ENCODE measurements at places on chromosomes 2 and 18. TPM values are rescaled to one million over a fixed set of nuclear protein-coding genes. Genes with fewer than 3 reads are reported as not detected.

ANKRD30B gene
- total RNA-seq, result not detected

KIF5C gene
- total RNA-seq, result 1.6 TPM

PRSS56 gene
- total RNA-seq, result 0.18 TPM

PLCD4 gene
- total RNA-seq, result 12.9 TPM

RSAD2 gene
- 0.44 TPM for total RNA-seq

DNA sequence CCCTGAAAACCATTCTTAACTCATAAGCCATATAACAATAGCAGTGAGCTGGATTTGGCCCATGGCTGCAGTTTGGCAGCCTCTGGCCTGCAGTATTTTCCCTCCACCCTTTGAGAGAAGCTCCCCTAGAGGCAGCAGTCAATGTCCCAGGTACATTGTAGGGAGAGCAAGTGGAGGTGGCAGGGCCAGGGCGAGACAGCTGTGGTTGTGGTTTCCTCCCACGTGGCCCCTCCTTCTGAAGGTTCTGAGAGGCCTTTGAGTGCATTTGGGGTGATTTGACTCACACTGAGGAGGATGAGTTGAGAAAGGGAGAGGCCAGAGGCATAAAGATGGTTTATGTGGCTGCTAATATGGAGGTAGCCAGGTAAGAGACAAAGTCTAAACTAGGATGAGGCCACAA is 45.5 kb upstream of the LDAH start:
- no peak for DNase-seq

GRCh38 chr18:36297417-36298125 is at the start of gene FHOD3:
TSS of gene FHOD3 (plus strand) at chr18:36297713. CDS start at chr18:36297836, 123 bp downstream.
- no peak for DNase-seq

DNA sequence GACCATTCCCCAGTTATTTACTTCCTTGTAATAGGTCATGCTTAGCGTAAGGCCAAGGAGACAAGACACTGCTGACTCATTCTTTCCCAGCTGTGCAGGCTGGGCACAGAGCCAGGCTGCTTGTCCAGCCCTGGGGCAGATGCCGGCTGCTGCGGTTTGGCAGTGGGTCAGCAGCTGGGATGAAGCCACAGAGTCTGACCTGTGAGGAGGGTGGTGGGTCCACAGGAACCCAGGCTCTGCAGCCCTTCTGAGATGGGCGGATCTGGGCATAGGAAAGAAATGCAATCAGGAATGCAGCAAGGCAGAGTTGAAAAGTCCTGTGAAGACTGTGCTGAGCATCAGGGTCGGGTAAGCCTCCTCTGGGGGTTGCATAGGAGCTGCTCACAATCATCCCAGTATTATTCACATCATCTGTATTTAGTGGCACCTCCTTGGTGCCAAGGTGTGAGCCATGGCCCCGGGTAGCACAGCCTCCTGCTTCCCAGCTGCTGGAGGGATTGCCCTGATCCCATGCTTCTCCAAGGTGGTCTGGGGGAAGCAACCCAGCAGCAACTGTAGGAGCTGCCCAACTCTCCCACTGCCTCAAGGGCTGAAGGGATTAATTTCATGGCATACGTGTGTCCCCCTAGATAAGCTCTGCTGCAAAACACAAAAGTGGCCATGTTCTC is 139.0 kb downstream of the DDX1 start:
- DNase-seq, result peak; percentile 54

- DNase-seq, result no peak
Measured at GRCh38 chr18:48249854-48250253, 159.3 kb downstream of the ZBTB7C start.

- DNase-seq, result no peak
Measured at GRCh38 chr2:142082368-142082767, 48.4 kb downstream of the LRP1B start.

- no peak for DNase-seq
Measured at GRCh38 chr18:12884406-12885323, 628 bp upstream of the PTPN2 start.

GRCh38 chr2:20456116-20456571 is 9.3 kb downstream of the RHOB start:
- DNase-seq, result no peak

- DNase-seq, result no peak
Measured at GRCh38 chr2:101398116-101398821, 11.0 kb upstream of the CREG2 start.

DNA sequence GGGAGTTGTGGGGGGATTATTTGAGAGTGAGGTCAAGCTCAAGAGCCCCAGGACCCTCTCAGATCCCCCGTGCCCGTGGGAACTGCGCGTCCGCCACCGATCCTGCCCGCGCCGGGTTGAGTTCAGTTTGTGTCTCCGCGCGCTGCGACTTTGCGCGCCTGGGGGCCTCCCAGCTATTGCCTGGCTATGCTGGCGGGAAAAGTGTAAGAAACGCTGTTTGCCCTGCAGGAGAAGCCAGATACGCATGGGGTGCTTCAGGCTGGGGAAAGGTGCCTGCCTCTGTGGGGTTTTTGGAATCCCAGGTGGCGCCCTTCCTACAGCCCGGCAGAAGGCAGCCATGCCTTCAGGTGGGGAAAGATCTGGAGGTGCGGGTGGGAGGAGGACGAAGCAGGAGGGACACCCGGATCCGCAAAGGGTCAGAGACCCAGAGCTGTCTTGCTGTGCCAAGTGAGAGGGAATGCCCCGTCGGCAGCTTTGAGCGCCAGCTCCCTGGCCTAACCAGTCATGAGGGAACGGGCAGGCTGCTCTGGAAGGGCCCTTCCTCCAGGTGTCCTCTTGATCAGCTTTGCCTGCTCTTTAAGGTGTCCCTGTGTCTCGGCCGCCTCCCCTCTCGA is 22.5 kb downstream of the TEX44 start:
- no peak for DNase-seq

DNA sequence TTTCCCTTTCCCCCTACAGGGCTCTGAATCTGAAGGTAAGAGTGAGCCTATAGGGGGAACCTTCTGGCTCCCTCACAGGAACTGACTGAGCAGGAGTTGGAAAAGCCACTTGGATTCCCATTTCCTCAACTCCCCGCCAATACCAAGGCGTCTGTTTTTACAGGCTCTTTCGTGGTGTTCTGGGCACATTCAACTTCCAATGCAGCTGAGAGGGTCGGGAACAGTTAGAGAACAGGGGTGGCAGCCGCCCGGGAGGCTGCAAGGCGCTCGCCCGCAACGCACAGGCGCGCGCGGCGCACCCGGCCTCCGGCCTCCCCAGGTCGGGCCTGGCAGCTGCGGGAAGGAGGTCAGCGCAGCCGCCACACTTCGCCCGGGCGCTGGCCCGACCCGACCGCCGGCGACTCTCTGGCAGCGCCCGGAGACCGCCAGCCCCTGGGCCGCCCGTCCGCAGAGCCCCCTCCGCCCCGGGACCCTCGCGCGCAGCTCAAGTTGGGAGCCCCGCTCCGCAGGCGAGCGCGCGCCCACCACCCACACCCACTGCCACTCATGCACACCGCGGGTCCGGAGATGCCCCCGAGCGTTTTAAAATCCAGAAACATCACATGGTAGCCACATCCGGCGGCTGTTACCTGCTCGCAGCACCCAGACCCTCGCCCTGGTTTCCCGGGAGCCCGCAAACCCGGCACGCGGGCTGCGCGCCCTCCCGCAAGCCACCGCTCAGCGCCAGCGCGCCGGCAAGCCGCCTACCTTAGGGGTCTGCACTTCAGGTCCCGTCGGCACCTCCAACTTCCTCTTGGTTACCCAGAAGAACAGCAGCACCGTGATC is 816 bp downstream of the GALNT14 start:
- no peak for DNase-seq

DNA sequence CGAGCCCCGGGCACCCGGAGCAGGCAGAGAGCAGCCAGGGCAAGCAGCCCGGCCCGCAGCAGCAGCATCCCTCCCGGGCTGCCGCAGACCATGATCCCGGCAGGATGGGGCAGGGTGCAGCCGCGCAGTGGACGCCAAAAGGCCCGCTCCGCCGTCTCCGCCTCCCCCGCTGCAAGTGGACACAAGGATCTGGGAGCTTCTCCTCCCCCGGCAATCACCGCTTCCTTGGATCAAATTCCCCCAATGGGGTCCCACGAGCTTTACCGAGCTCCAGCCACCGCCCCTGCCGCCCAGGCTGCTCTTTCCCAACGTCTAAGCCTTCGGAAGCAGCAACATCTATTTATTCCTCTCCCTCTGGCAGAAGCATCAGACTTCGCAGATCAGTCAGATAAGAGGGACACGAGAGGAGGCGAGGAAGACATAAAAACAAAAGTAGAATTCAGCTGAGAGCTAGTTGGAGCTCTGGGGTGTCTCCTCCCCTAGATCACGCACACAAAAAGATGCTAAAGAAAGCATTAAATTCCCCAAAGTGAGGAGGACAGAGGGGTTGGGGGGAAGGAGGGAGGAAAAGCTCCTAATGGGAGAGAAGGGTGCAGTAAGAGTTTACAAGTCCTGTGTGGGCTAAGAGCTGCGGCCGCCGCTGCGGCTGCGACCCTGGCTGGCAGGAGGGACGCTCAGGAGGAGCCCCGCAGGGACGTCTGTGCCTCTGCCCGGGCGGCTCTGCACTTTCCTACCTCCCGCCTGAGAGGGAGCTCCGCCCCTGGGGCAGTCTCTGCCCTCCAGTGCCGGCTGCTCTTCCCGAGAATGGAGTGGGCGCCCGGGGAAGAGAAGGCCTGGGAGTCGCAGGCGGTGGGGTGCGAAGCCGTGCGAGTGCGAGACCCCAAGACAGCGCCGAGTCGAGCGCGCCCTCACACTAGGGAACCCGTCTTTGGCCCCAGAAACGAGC is at the start of gene FRZB:
FRZB (minus strand) TSS at position 177 of the 946 bp plus-strand sequence; CDS start at position 92, 85 bp downstream.
- no peak for DNase-seq

DNA sequence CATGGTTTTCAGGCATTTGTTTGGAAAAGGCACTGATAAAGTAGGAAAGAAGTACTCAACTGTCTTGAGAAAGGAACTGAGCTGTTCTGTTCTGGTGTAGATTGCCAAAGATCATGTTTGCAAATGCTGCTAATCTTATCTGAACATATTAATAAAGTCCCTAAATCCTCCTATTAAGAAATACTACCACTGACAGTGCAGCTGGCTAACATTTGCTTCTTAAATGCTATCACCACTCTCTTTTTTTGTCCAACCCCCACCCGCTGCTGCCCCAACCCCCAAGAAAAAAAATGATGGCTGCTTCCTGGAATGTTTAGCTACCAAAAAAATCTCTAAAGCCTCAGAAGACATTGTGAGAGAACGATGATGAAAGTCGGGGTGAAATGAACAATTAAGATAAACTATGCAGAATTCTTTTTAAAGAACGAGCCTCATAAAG is 130.7 kb downstream of the CCBE1 start:
- DNase-seq, result no peak

GRCh38 chr18:12079491-12080237 is 14.0 kb upstream of the ANKRD62 start:
- DNase-seq, result no peak

GRCh38 chr2:77487074-77487803 is 34.9 kb downstream of the LRRTM4 start:
- no peak for DNase-seq

DNA sequence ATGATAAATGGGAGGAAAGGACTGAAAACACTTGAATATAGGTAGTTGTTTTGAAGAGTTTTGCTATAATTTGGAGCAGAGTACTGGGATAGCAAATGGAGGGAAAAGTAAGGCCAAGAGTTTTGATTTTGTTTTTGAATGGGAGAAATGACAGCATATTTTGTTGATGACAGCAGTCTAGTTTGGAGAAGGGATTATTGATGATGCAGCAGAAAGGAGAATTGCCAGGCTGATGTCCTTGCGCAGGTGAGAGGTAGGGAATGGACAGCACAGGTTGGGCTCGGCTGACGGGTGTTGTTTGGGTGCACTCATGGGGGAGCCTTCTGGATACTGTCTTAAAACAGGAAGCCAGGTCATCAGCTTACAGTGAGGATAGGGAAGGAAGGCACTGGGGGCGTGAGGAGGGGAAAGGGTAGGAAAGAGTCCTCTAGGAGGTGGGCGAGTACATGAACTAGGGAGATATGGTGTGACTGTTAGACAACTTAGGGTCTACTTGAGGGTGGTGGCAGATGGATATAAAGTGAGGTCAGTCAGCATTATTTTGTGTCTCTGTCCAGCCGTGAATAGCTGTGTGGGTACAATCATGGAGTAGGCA is 10.4 kb downstream of the NCAPH start:
- no peak for DNase-seq
